ENCODE measurements at places on chromosomes 5 and 9.
A peak's percentile ranks its signal among the peaks of the same experiment; 100 is the strongest.

DNA sequence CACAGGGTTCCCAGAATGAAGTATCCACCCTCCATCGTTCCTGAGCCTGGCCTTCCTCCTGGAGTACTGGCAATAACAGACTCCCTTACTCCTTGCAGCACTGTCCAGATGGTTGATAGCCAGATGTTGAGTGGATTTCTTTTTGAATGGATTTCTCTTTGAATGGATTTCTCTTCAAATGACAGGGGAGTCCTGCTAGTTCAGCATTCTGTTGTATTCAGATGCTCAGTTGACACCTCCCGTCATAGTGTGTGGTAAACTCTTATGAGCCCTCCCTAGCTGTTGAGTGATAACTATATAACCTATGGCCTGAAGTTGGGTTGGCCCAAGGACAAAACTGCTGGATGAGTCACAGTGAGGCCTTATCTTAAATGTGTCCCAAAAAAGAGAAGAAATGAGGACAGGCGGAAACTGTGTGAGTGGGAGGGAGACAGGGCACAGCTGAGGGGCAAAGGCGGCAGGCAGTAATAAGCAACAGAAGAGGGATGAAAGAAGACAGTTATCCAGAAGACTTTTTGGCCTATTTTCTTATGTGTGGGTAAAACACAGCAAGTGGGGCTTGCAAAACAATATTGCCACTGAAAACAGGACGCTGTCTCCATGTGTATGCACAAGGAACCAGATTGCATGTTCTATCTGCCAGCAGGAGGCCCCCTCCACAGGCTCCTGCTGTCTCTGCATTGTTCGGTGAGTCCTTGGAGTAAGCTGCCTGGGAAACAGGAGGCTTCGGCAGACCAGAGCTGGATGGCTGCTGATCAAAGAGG lies 209.5 kb upstream of the S1PR3 start:
- DNase-seq = peak; percentile 3

DNA sequence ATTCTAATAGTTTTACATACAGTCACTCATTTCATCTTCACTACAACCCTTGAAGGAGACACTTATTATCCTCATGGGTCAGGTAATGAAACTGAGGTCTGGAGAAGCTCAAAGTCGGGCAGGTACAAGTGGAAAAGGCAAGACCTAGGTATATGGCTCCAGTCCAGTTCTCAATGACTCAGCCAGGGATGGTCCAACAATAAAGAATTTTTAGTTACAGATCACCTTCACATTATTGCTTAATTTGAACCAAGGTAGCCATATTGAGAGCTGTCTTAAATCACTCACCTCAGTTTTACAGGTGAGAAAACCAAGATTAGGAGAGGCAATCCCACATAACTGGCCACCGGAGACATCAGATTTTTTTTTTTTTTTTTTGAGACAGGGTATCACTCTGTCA lies 55.4 kb downstream of the PTPN3 start:
- no peak for DNase-seq

GRCh38 chr5:103356350-103357091 lies 98.0 kb downstream of the MACIR start:
- no peak for DNase-seq

DNA sequence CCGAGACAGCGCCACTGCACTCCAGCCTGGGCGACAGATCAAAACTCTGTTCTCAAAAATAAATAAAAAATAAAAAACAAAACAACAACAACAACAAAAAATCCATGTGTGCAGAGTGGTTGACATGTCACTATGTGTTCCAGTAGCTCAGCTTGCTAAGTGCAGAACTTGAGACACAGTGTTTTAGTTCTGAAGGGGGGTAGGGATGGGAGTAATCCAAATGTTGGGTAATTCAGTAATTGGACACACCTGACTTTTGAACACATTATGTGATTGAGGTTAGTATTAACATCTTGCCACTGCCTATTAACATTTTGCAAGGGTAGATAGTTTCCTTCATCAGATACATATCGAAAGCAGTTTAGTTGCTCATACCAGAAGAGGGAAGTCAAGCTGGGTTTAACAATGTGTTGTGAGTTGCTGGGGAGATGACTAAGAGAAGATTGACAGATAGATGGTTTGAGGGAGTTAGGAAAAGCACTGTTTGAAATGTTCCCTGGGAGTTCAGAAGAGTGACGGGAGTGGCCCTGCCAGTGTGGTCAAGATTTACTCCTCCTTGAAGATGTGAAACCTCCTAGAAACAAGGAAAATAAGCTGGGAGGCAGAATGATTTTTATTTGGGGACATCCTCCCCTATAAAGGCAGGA lies 928 bp downstream of the HACD4 start:
- peak; percentile 25 for DNase-seq

GRCh38 chr5:96577909-96578308 lies 84.3 kb upstream of the CAST start:
- DNase-seq = no peak

DNA sequence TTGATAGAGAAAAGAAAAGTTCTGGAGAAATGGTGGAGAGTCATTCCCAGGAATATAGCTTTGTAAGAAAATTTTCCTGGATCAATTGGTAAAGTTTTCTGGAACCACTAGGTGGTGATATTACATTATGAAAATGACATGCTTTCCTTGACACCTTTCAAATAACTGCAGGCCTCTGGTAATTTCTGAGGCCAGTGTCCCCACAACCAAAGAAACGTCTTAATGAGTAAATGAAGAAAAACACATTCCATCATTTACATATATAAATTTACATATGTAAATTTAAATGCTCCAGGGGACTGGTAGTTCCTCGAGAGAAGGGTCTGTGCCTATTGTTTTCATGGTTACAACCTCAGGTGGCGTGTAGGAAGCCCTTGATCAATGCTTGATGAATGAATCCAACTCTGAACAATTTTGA lies 17.2 kb upstream of the RGS3 start:
- DNase-seq = no peak

- no peak for DNase-seq
Observed at GRCh38 chr9:134795446-134795845, 85.2 kb upstream of the FCN2 start.

GRCh38 chr5:135319928-135320606 lies 79.0 kb downstream of the MACROH2A1 start:
- DNase-seq = no peak

GRCh38 chr5:1414311-1415058 lies 30.8 kb downstream of the SLC6A3 start:
- no peak for DNase-seq

GRCh38 chr9:114588210-114588609 lies 641 bp downstream of the ATP6V1G1 start:
- no peak for DNase-seq

All from hippocampal formation (tissue), 2 donors.